ENCODE measurements at places on chromosomes 3 and 15. TPM values are rescaled to one million over a fixed set of nuclear protein-coding genes. Genes with fewer than 3 reads are reported as not detected.

DNA sequence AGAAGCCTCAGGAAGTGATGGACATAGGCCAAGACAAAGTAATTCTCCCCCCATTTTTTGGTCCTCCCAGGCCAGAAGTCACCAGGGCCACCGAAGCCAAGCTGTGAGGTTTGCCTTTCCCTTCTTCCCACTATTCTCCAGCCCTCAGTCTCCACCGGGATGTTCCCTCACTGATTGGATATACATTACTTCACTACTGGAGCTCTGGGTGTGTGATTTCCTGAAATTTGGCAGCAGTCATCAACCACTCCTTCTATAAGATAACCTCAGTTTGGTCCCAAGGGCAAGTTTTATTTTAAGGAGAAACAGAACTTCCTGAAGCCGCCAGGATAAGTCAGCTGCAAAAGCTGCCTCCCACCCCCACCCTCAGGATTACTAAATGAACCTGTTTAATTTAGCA lies 11.3 kb downstream of the SLCO2A1 start:
- no peak for DNase-seq

- no peak for DNase-seq
Measured at GRCh38 chr3:55804170-55805095, 317.3 kb upstream of the WNT5A start.

DNA sequence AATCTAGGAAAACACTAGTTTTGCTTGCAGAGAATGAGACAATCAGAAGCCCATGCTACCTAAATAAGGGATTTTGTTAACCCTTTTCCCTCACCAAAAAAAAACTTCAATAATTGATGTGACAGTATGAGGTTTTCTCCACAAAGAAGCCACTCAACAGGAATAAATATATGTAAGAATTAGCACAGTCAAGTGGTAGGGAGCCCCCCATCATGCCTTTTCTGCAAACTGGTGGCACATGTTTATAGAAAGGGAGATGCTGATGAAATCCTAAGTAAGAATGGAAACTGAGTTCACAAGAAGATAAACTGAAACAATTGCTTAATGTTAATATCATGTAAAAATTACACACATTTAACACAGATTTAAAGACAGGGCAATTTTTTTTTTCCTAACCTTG lies 51.0 kb downstream of the PHC3 start:
- DNase-seq: no peak

GRCh38 chr15:73265536-73266153 lies 103.1 kb downstream of the HCN4 start:
- peak; percentile 63 for DNase-seq

DNA sequence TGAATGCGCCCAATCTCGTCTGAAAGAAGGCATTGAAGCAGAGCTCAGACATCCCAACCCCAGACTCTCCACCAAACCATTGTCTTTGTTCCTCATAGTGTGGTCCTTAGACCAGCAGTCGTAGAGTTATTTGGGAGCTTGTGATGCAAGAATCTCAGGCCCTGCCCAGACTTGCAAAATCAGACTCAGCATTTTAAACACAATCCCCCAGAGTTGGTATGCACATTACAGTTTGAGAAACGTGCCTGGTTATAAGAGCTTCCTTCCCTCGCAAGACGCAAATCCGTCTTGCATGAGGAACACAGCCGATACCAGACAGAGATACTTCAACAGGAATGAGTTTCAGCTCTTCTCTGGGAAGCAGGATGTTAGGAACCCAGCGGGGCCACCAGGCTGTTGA lies 38.9 kb upstream of the IREB2 start:
- no peak for DNase-seq

The CAPN3 gene
- 0.17 TPM for total RNA-seq

DNA sequence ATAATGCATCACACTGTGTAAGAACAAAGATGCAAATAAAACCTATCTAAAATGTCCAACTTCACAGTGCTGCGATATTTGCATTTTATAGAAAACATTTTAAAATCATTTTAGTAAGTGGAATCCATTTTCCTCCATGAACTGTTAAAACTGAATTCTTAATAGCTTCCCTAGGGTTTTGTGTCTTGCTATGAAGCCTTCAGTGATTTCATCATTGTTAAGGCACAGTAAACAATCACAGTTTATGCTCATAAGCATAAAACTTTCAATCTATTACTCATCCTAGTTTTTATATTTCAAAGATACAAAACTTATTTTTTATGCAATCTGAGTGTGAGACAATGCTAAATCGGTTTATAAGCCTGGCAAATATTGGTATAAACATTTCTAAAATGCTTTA lies 509.7 kb downstream of the TUSC7 start:
- DNase-seq: no peak

GRCh38 chr3:72329354-72329753 lies 518.9 kb downstream of the SHQ1 start:
- DNase-seq: no peak

DNA sequence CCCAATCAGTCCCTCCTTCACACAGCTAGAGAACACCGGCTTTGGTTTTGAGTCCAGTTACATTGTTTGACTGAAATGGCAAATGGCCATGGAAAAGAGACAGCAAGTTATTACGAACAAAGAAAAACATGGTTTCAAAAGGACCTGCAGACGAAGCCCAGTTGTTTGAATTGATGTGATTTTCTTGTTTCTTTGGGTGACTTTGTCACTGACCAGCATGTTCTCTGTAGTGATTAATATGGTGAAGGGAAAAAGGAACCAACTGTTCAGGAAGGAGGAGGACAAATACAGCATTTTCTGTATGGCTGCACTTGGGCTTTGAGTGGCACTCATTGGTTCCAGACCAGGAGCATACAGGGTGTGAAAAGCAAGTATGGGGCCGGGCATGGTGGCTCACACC lies 217.4 kb upstream of the TPM1 start:
- no peak for DNase-seq

GRCh38 chr15:36403351-36403750 lies 176.1 kb upstream of the CDIN1 start:
- no peak for DNase-seq

- no peak for DNase-seq
Measured at GRCh38 chr3:157089455-157090221, 70.3 kb downstream of the CCNL1 start.

DNA sequence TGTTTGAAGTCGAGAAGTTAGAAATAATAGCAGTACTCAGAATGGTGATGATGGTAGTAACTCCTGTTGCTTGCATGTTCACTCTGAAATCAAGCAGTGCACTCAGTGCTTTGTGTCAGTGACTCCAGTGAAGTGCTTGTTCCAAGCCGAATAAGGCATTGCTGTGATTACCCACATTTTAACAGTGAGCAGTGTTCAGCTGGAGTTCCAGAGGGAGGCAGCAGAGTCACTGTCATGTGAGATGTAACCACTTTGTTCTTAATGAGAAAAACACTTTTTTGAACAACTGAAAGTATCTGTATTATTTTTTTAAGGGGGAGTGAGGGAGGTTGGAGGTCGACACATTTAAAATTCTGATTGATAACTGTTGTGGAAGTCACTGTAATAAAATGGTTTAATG lies 3.7 kb downstream of the MDFIC2 start:
- no peak for DNase-seq

DNA sequence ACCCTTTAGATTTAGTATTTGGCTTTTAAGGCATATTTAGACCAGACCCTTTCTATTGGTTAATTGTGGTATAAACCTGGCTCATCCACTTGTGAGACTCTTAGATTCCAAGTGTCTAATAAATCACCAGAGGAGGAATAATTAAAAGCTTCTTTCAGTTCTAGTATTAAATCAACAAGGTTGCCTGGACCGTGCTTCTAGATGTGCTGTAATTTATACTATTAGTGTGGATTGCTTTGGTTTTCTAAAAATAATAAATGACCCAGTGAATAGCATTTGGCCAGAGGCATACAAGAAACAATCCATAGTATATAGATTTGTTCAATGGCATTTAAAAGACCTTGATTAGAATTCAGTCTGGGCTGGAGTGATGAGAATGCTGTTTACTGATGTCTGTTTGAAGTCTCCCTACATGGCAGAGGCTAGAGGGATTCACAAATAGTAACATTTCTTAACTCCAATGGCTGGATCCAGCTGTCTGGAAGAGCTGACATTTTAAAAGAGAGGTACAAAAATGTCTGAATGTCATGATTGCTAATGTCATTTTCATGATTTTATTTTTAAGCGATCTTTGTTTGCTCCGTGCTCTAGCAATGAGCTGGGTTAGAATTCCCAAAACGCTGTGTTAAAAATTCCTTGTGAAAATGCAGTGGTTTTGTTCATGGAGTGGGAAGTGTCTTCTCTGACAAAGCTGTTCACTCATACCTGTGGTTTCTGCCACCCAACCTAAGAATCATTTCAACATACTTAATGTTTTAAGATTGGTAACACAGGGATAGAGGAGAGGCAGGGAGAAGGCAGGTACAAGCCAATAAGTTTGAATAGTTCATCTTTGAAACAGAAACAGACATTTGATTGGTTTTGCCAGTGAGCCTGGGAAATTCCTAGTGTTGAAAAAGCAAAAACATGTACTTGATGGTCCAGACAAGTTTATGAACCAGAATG lies 89.9 kb downstream of the RBMS3 start:
- no peak for DNase-seq

- DNase-seq: peak; percentile 65
Measured at GRCh38 chr15:101807345-101807945, 4.1 kb downstream of the OR4F6 start.

The SLCO2A1 gene
- total RNA-seq: 0.11 TPM

The FAM174B gene
- total RNA-seq: 14.8 TPM

The GP9 gene
- not detected for total RNA-seq

Measured in LHCN-M2 (cell line).